ENCODE measurements at places on chromosomes 2 and 18.

GRCh38 chr2:161131804-161132203 is 28.4 kb upstream of the TANK start:
- DNase-seq, result no peak

- DNase-seq, result no peak
Observed at GRCh38 chr2:275466-275865, 10.7 kb downstream of the ACP1 start.

DNA sequence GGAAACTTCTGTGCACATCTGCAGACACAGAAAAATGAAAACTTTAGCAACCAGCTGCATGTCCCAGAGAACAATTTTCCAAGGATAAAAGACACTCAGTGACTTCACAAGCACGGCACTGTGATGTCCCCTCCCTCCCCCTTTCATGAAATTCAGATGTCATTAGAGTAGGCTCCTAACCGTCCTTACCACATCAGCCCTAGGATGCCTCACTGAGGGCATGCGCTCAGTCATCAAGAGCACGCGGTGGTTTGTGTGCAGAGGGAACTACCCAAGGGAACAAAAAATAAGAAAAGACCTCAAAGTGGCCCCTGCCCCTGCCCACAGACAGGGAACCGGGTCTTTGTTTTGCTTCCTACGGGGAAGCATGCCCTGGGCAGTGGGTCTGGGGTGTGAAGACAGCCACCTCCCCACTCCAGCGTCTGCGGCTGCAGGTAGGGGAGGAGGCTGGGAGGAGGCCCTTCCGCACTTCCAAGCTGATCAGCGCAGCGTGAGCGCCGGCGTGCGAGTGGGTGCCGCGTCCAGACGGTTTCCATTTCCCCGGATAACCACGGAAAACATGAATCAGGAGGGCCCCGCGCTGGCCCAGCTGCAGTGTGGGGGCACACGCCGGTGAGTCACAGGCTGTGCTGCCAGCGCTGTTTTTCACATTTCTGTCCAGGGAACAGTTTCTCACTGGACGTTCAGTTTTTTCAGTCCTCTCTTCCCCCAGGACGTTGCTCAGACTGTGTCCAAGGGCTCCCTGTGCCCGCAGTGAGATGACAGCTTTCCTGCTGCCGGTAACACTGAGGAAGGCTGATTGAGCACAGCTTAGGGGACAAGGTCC is 70.6 kb downstream of the COPS8 start:
- no peak for DNase-seq

DNA sequence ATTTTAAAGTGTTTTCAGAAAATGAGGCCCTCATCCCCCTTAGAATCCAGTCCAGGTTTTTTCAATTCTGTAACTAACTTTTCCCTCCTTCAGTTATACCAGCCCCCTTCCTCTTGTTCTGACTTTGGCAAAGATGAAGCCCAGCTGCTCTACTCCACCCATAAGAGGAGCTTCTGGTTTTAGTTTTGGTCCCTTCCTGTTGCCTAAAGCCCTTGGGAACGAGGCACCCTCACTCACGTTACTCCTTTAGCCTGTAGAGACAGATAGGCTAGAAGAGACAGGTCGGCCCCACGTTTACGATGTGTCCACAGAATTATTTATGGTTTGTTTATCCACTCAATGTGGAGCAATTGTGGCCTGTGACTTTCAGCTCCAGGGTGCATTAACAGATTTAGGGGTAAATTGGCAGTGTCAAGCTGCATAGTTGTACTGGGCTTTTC is 454.2 kb upstream of the TNP1 start:
- DNase-seq, result no peak

GRCh38 chr2:88210132-88211002 is 40.2 kb downstream of the THNSL2 start:
- DNase-seq, result no peak

GRCh38 chr18:312415-312814 is 44.6 kb upstream of the THOC1 start:
- DNase-seq, result no peak
